ENCODE measurements at places on chromosomes 12 and 14.

DNA sequence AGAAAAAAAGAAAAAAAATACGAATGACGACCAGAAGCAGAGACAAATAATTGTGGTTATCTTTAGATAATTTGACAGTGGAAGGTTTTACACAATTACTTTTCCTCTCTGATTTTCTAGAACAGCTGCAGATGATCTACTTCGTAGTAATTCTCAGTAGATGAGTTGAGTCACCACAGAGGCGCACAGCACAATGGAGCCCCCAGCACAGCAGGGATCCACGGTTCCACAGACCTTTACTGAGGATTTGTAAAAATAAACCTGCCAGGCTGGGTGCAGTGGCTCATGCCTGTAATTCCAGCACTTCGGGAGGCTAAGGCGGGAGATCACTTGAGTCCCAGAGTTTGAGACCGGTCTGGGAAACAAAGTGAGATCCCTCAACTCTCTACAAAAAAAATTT lies 29.3 kb downstream of the AMN start:
- no peak for DNase-seq

GRCh38 chr12:92674500-92674899 lies 28.3 kb upstream of the PLEKHG7 start:
- no peak for DNase-seq

DNA sequence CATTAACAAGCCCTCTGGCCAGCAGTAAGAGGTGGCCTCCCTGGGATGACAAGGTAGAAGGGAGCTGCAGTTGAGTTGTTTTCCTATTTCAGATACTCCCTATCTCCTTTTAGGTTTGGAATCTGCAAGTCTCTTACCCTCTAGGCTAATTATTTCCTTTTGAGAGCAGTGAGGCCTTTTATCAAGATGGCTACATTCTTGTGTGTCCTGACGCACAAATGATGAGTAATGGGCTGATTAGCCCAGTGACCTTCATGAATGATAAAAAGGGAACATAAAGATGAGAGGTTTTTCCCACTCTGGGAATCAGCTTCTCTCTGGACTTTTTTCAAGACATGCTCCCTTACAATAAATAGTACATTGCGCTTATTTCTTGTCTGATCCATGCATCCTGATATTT lies 22.9 kb downstream of the DYRK2 start:
- no peak for DNase-seq

- DNase-seq: no peak
Measured at GRCh38 chr12:50049254-50050118, 7.9 kb upstream of the ASIC1 start.

- DNase-seq: peak; percentile 65
Measured at GRCh38 chr12:46959502-46959901, 119.9 kb upstream of the PCED1B start.

- DNase-seq: no peak
Measured at GRCh38 chr14:67680941-67681340, 6.5 kb upstream of the VTI1B start.

DNA sequence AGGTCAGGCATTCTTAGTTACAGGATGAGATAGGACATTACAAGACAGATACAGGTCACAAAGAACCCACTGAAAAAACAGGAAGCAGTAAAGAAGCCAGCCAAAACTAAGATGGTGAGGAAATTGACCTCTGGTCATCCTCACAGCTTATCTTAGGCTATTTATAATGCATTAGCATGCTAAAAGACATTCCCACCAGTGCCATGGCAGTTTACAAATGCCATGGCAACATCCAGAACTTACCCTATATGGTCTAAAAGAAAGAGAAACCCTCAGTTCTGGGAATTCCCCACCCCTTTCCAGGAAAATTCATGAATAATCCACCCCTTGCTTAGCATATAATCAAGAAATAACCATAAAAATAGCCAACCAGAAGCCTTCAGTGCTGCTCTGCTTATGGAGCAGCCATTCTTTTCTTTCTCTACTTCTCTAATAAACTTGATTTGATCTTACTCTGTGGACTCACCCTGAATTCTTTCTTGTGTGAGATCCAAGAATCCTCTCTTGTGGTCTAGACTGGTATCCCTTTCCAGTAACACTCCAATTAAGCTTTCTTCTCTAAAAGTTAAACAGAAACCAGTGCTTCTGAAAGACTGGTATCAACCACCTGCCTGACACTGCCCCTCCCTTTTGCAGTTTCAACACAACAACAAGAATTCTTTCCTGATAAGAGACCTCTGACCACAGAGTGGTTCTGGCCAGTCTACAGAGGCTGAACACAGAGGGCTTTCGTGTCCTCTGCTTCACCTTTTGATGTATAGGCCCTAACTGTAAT lies 86.9 kb downstream of the BCAT1 start:
- no peak for DNase-seq

Measured in AG20443 (cell line).